ENCODE measurements at places on chromosomes 11 and 22. TPM values are rescaled to one million over a fixed set of nuclear protein-coding genes. Genes with fewer than 3 reads are reported as not detected.

The GPR83 gene
- 0.08 TPM for total RNA-seq

The SLC22A9 gene
- not detected for total RNA-seq

The GLB1L2 gene
- total RNA-seq: 2.2 TPM

The PGA5 gene
- total RNA-seq: not detected

The TRIM48 gene
- total RNA-seq: 0.06 TPM

The MMP1 gene
- 1.0 TPM for total RNA-seq

The TBX10 gene
- total RNA-seq: not detected

The WNT11 gene
- 2.9 TPM for total RNA-seq

The CARNS1 gene
- 0.16 TPM for total RNA-seq

The LGR4 gene
- total RNA-seq: 46.9 TPM

The SYT7 gene
- total RNA-seq: 1.0 TPM

The KRTAP5-7 gene
- total RNA-seq: not detected

The GLYAT gene
- total RNA-seq: not detected

The MMP7 gene
- total RNA-seq: 29.1 TPM

The ISX gene
- not detected for total RNA-seq

The TMA7B gene
- total RNA-seq: not detected

The KCNK4 gene
- total RNA-seq: not detected

The YPEL1 gene
- total RNA-seq: 0.72 TPM

The OR4X2 gene
- not detected for total RNA-seq

The TYR gene
- not detected for total RNA-seq

The MFNG gene
- 0.79 TPM for total RNA-seq

The GDPD4 gene
- not detected for total RNA-seq

The RFPL3 gene
- total RNA-seq: not detected

The MYEOV gene
- total RNA-seq: 104 TPM

The CALCA gene
- not detected for total RNA-seq

The MDK gene
- 20.6 TPM for total RNA-seq

The ZNF280B gene
- total RNA-seq: 1.9 TPM

The BIK gene
- 2.2 TPM for total RNA-seq

The CRACR2B gene
- total RNA-seq: 5.0 TPM

The ANGPTL5 gene
- 0.16 TPM for total RNA-seq

The CNGA4 gene
- total RNA-seq: 0.07 TPM

The PRDM10 gene
- total RNA-seq: 1.8 TPM

The NXPE1 gene
- total RNA-seq: not detected

The SNX19 gene
- total RNA-seq: 14.7 TPM

The AASDHPPT gene
- total RNA-seq: 37.2 TPM

The OR51I1 gene
- not detected for total RNA-seq

The CHRNA10 gene
- total RNA-seq: 0.98 TPM

The TIRAP gene
- total RNA-seq: 7.5 TPM

The VSIG10L2 gene
- not detected for total RNA-seq

Data from A549 treated with dexamethasone at 1 μM for 4 hours (cell line).